ENCODE measurements at places on chromosomes 16 and 17. TPM values are rescaled to one million over a fixed set of nuclear protein-coding genes. Genes with fewer than 3 reads are reported as not detected.

Gene TP53TG3B
- not detected for total RNA-seq

Gene UNC119
- total RNA-seq: 17.0 TPM

Gene CCL1
- total RNA-seq: not detected

Gene HNF1B
- total RNA-seq: 17.0 TPM

Gene NAGPA
- 39.2 TPM for total RNA-seq

DNA sequence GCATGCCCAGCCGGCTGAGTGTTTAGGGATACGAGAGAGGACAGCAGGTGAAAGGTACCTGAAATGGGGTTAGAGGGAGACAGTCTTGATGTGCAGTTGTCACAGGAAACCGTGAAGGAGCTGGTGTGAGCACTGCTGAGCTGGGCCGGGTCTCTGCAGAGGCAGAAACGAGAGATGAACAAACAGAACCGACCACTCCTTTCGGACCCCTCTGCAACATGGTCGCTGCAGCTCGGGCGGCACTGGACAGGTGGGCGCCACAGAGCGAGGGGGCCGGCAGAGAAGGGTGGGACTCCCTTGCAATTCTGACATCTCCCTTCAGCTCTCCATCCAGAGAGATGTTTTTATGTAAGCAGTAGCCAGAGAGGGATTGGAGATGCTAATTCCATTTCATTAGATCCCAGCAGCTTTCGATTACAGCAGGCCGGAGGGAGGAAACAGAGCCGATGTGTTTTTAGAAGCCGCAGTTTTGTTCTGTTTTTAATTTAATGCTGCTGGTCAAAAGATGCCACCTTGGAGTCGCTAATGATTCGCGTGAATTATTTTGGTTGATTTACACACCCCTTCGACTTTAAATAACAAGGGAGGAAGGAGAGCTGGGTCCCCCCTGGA lies 86.3 kb upstream of the RPL38 start:
- no peak overlapping the region for H3K27ac ChIP-seq
- H3K36me3 ChIP-seq: no peaks in the 10 kb centered on the region
- no peaks in the 10 kb centered on the region for H3K27me3 ChIP-seq

DNA sequence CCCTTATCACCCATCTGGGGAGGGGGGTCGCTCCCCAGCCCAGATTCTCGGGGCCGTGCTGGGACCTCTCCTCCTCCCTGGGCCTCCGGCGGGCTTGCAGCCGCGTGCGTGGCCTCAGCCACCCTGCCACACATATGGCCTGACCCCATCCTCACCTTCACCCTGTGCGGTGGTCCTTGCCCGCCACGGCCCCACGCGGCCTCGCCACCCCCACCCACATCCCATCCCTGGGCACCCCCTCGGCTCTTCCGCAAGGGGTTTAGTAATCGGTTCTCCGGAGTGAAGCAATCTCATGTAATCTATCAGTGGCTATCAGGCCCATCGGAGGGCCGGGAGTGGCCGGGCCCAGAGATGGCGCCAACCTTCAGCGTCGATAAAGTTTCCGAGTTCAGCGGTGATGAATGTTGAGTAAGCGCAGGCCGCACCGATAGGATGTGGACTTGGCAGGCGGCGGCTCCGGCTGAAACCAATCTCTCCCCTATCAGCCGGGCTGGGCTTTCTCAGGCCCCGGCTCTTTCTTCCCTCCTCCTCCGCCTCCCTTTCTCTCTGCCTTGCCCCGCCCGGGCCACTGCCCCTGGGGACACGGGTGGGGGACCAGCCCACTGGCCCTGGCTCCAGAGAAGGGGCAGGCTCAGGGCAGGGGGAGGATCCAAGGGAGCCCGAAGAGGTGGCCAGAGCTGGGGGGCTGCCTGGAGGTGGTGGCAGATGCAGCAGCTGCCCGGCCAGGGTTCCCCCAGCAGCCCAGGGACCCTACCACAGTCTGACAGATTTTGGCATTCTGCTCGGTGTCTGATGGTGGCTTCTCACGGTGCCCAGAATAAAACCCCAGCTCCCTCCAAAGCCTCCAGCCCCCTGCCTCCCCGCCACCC lies 20.8 kb downstream of the ZFPM1 start:
- no peaks in the 10 kb centered on the region for H3K4me1 ChIP-seq
- no peaks in the 10 kb centered on the region for H3K27me3 ChIP-seq
- no peak overlapping the region for H3K27ac ChIP-seq
- H3K4me3 ChIP-seq: no peak overlapping the region

DNA sequence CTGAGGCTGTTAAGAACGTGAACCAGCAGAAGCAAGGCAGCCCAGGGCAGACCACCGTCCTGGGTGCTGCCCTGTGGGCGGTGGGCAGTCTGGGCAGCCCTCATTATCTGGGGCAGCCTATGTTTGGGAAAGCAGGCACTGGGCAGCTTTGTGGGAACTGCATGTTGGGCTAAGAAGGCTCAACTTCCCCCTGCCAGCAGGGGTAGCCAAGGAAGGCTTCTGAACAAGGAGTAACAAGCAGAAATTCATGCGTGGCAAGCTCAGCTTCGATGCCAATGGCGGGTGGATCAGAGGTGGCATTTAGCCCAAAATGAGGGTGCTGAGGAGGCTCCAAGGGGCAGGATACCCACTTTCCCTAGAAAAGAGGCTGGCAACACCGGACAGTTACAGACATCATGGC lies 42.7 kb upstream of the METRNL start:
- no peak for DNase-seq
- no peak overlapping the region for H3K27ac ChIP-seq
- H3K4me1 ChIP-seq: no peaks in the 10 kb centered on the region
- H3K27me3 ChIP-seq: no peaks in the 10 kb centered on the region
- no peak overlapping the region for H3K4me3 ChIP-seq
- H3K36me3 ChIP-seq: peaks cover 14% of the 10 kb centered on the region

- no peaks in the 10 kb centered on the region for H3K27me3 ChIP-seq
- H3K27ac ChIP-seq: no peak overlapping the region
- H3K4me1 ChIP-seq: no peaks in the 10 kb centered on the region
- H3K4me3 ChIP-seq: no peak overlapping the region
- no peaks in the 10 kb centered on the region for H3K36me3 ChIP-seq
These were observed 328.1 kb upstream of the MON1B start for GRCh38 chr16:76862901-76863300.

- no peaks in the 10 kb centered on the region for H3K36me3 ChIP-seq
- no peaks in the 10 kb centered on the region for H3K27me3 ChIP-seq
- no peak overlapping the region for H3K4me3 ChIP-seq
- peaks cover 14% of the 10 kb centered on the region for H3K4me1 ChIP-seq
- DNase-seq: no peak
These were observed 387.2 kb downstream of the SEC14L1 start for GRCh38 chr17:77527836-77528505.

- H3K36me3 ChIP-seq: no peaks in the 10 kb centered on the region
- no peak overlapping the region for H3K4me3 ChIP-seq
- H3K27ac ChIP-seq: no peak overlapping the region
- no peak for DNase-seq
These were observed 260.5 kb downstream of the CBLN1 start for GRCh38 chr16:49021136-49021535.

- H3K27ac ChIP-seq: no peak overlapping the region
- no peak overlapping the region for H3K4me3 ChIP-seq
- H3K36me3 ChIP-seq: peaks cover 54% of the 10 kb centered on the region
These were observed 796 bp downstream of the NPB start for GRCh38 chr17:81902653-81903414.

DNA sequence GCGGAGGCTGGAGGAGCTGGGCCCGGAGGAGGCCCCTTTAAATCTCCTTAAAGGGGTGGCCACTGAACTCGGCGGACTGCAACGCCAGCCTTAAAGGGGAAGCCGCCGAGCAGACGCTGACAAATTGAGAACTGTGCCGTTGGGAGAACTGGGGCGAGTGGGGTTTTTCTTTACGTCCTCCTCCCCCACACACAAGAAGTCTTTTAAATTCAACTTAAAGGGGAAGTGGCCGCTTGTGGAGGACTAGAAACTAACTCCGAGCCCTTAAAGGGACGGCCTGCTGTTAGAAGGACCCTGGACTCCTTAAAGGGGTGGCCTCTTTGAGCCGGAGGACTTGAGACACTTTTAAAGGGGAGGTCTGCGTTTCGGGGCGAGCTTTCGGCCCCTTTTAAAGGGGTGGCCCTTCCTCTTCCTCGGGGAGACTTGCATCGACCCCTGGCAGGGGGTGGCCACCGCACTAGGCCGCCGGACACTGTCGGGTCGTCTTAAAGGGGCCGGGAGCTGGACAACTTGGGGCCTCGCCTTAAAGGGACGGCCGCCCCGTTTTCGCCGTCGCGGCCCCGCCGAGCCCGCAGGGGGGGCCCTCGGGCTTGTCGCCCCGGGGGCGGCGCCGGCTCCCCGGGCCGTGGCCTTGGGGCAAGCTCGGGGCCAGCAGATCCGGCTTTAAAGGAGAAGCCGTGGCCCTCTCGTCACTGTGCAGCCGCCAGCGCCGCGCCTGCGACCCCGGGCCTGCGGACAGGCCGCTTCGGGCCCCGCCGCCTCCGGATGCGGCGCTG lies 688 bp downstream of the FBRS start:
- H3K27me3 ChIP-seq: no peaks in the 10 kb centered on the region
- peak overlapping the region; percentile 98 for H3K4me3 ChIP-seq
- H3K4me1 ChIP-seq: peaks cover 33% of the 10 kb centered on the region

DNA sequence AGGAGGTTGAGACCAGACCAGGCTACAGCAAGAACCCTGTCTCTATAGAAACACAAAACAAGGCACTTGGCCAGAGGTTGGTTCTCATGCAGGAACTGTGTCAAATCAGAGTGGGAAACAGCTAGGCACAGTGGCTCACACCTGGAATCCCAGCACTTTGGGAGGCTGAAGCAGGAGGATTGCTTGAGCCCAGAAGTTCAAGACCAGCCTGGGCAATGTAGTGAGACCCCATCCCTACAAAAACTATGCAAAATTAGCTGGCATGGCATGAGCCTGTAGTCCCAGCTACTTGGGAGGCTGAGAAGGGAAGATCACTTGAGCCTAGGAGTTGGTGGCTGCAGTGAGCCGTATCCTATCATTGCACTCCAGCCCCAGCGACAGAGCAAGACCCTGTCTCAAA lies 1.7 kb downstream of the UNKL start:
- no peaks in the 10 kb centered on the region for H3K36me3 ChIP-seq
- H3K27ac ChIP-seq: no peak overlapping the region
- DNase-seq: no peak
- no peak overlapping the region for H3K4me3 ChIP-seq
- H3K27me3 ChIP-seq: no peaks in the 10 kb centered on the region

- H3K27me3 ChIP-seq: no peaks in the 10 kb centered on the region
- no peaks in the 10 kb centered on the region for H3K36me3 ChIP-seq
- no peaks in the 10 kb centered on the region for H3K4me1 ChIP-seq
- no peak overlapping the region for H3K27ac ChIP-seq
- DNase-seq: peak; percentile 26
These were observed 58.2 kb upstream of the HAPSTR1 start for GRCh38 chr16:9033125-9033830.

- peak overlapping the region; percentile 55 for H3K27ac ChIP-seq
- DNase-seq: no peak
- no peaks in the 10 kb centered on the region for H3K36me3 ChIP-seq
- peaks cover 64% of the 10 kb centered on the region for H3K4me1 ChIP-seq
- H3K4me3 ChIP-seq: no peak overlapping the region
These were observed 30.8 kb downstream of the USP10 start for GRCh38 chr16:84730406-84731106.

DNA sequence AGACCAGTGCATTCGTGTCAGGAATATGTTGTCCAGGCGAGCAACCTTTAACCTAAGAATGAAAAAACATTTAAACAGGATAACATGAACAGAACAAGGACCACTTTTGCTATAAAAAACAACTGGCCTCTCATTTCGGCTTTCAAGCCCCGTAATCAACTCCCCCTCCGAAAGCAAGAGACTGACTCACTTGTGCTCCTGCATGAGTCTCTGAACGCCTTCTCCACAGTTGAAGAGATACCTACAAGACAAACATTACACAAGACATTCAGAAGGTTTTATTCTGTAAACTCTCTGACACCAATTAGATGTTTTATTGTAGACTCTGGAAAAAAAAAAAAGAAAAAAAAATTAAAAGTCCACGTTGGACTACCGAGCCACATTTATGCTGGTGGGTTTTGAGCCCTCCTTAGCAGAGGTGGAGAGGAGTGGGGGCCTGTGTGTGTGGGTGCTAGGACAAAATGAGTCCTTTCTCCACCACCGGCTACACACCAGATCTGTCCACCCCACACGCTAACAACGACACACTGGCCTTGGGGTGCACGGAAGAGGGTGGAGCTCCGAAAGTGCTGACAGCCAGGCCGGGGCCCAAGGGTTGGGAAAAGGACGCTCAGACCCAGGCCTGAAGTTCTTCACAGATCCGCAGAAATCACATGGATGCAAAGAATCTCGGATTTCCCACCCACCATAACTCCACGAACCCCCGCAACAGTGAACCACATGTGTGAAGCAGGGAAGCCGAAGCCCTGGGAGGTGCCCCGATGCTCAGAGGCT lies 759 bp downstream of the ELAC2 start:
- no peaks in the 10 kb centered on the region for H3K27me3 ChIP-seq
- no peak for DNase-seq
- H3K36me3 ChIP-seq: peaks cover 18% of the 10 kb centered on the region
- peak overlapping the region; percentile 87 for H3K27ac ChIP-seq
- H3K4me3 ChIP-seq: peak overlapping the region; percentile 96
- H3K4me1 ChIP-seq: peaks cover 6% of the 10 kb centered on the region

- peaks cover 10% of the 10 kb centered on the region for H3K4me1 ChIP-seq
- H3K27me3 ChIP-seq: no peaks in the 10 kb centered on the region
- H3K36me3 ChIP-seq: peaks cover 35% of the 10 kb centered on the region
- H3K4me3 ChIP-seq: no peak overlapping the region
These were observed 58.0 kb upstream of the CLEC18A start for GRCh38 chr16:69893106-69893505.

- no peak overlapping the region for H3K27ac ChIP-seq
- no peaks in the 10 kb centered on the region for H3K36me3 ChIP-seq
- no peaks in the 10 kb centered on the region for H3K4me1 ChIP-seq
- H3K4me3 ChIP-seq: no peak overlapping the region
- no peaks in the 10 kb centered on the region for H3K27me3 ChIP-seq
These were observed 139.6 kb upstream of the FAM20A start for GRCh38 chr17:68740555-68741447.

DNA sequence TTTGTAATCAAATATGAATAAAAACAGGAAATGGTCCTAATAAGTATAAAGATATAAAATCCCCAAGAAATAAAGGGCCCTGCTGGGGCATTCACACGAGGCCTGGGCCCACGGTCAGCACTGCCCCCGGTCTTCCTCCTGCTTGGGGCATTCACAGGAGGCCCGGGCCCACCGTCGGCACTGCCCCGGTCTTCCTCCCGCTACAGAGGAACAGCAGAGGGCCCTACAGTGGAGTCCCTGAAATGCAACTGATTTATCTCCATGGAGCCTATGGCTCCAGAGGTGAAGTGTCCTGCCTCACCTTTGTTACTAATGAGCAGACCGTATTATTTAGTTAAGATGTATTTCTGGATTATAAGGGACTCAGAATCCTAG lies 46.5 kb downstream of the MAP1LC3B start:
- H3K4me3 ChIP-seq: no peak overlapping the region
- DNase-seq: no peak
- H3K4me1 ChIP-seq: peaks cover 28% of the 10 kb centered on the region
- no peak overlapping the region for H3K27ac ChIP-seq

DNA sequence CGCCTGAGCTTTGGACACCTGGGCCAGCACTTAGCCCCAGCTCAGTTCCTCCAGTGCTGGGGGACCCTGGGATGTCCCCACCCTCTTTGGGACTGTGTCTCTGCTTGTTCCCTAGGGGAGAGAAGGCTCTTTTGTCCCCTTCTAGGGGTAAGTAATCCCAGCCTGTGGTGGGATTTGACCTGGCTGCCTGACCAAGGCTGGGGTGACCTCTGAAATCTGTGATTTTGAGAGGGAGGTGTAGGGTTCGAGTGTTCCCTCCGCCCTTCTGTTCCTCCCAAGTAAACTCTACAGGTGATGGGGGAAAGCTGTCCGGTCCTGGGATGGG lies 593 bp downstream of the TMEM92 start:
- H3K4me1 ChIP-seq: peaks cover 19% of the 10 kb centered on the region
- peak overlapping the region; percentile 30 for H3K4me3 ChIP-seq
- peaks cover 3% of the 10 kb centered on the region for H3K27me3 ChIP-seq
- H3K36me3 ChIP-seq: no peaks in the 10 kb centered on the region
- DNase-seq: no peak

Measured in upper lobe of left lung (tissue), 6 donors.